ENCODE measurements at places on chromosomes 12 and 14.

DNA sequence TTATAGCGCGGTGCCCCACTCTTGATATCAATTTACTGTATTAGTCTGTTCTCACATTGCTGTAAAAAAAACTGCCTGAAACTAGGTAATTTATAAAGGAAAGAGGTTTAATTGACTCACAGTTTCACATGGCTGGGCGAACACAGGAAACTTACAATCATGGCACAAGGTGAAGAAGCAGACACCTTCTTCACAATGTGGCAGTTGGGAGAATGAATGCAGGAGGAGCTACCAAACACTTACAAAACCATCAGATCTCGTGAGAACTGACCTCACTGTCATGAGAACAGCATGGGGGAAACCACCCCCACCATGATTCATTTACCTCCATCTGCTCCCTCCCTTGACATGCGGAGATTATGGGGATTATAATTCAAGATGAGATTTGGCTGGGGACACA lies 42.3 kb downstream of the FBXO34 start:
- no peak for DNase-seq

GRCh38 chr14:21120686-21121085 lies 19.8 kb downstream of the TMEM253 start:
- DNase-seq = no peak

GRCh38 chr12:55824726-55825125 lies 4.7 kb downstream of the DNAJC14 start:
- DNase-seq = no peak

- no peak for DNase-seq
These were observed 210.9 kb downstream of the EXOC5 start for GRCh38 chr14:57057803-57058202.

DNA sequence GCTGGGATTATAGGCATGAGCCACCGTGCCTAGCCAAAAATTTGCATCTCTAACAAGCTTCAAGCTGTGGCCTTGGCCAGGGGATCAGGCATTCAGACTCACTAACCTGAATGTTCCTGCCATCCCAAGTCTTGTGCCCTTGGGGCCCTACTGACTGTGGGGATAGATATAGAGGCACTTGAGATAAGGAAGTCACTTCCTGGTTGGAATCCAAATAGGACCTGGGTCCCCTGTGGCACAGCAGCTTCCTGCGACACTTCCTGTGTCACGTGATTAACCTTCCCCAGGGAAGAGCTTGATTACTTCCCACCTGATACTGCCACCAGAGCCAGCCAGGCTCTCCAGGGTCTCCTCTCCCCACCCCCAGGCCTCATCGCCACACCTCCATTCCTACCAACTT lies 128.2 kb downstream of the BCL11B start:
- DNase-seq = no peak

DNA sequence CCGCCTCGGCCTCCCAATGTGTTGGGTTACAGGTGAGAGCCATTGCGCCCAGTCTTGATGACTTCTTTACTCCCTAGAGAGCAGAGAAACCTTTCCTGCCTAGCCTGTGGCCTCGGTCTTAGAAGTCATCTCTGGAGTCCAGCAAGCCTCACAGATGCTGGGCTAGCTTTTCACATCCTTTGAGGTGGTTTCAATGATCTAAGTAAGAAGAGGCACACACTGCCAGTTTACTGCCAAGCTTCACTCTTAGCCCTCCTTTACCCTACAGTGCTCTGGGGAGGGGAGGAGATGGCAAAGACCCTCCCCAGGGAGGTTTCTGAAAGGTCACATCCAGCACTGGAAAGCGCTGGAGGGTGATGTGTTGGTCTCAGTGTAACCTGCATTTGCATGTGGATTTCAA lies 304.8 kb downstream of the PCNX1 start:
- no peak for DNase-seq

DNA sequence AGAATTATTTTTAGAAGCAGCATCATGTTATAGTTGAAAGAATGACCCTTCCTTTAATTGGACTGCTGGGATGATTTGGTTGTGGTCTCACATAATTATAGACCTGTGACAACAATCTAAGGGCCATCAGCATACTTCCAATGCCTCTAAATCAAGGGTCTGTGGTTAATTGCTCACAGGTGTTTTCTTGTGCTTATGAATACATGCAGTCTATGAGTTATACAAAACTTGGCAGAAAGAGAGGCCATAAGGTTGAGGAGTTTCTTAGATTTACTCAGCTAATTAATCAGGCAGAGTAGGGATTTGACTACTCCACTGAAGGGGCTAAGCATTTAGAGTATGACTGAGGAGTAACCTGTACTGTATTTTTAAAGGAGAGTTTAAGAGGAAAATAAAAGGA lies 37.0 kb upstream of the FRMD6 start:
- no peak for DNase-seq

DNA sequence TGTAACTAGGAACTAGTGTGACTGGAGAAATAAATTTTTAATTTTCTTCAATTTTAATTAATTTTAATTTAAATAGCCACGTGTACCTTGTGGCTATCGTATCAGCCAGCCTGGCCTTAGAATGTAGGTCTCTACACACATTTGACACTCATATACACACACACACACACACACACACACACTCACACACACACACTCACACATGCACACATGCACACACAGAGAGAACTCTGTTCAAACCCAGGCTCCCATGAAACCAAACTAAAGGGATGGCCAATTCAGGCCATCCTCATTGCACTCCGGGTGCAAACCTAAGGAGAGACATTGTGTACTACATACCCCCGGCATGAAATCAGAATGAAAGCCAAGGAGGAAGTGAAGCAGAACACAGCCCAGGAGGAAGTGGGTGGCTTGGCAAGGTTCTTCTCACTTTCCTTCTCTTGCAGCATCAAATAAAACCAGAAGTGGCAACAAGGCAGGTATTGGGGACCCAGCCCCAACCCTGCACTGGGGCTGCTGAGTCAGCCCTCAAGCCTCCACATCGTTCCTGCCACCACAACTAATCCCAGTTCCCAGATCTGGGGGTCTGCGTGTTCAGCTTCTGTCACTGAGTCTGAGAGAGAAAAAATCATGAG lies 26.2 kb upstream of the CHPT1 start:
- DNase-seq = peak; percentile 31

GRCh38 chr12:92602476-92602875 lies 100.3 kb upstream of the PLEKHG7 start:
- DNase-seq = no peak

DNA sequence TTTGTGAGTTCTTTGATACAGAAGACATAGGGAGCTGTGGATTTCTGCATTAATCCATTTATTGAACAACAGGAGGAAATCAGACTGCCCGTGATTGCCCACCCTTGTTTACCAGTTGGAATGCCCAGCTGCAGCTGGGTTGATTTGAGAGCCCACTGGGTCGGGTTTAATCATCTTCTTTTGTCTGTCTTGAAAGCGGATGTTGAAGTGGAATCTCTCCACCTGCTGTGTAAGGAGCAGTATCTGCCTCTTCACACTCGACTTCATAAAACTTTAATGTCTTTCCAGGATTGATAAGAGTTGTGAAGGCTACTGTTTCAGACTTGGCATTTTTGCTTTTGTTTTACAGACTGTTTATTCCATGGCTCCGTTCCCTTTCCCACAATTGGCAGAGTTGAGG lies 39.9 kb downstream of the TBC1D30 start:
- DNase-seq = no peak

DNA sequence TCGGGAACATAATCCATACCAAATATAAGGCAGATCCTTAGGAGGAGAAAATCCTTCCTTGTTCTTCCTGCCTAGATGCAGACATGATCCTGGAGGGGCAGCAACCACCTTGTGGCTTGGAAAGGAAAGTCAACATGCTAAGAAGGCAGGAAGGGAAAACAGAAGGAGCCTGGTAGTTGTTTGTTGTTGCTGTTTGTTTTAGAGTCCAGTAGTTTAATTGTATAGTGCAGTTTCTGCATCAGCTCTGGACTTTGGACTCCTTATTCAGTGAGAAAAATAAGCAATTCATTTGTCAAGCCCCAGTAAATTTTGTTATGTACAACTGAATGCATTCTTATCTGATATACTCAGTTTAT lies 45.7 kb upstream of the APPL2 start:
- DNase-seq = no peak

DNA sequence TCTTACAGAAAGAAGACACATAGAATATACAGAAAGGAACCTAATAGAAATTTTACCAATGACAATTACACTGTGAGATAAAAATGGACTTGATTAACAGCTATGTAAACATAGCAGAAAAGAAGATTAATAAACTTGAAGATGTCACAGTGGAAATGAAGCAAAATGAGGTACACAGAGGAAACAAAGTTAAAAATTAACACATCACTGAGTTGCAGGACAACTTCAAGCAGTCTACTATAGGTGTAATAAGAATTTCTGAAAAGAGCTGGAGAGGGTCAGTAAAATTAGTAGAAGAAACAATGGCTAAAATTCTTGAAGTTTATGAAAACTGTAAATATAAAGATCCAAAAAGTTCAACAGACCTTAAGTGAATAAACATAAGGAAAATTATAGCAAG lies 738.7 kb downstream of the C12orf50 start:
- DNase-seq = no peak

GRCh38 chr12:75882421-75882820 lies 149.2 kb downstream of the PHLDA1 start:
- no peak for DNase-seq

- no peak for DNase-seq
These were observed 23.4 kb downstream of the CLEC2D start for GRCh38 chr12:9692909-9693308.

GRCh38 chr14:22996768-22997654 lies 12.9 kb downstream of the C14orf93 start:
- DNase-seq = no peak

DNA sequence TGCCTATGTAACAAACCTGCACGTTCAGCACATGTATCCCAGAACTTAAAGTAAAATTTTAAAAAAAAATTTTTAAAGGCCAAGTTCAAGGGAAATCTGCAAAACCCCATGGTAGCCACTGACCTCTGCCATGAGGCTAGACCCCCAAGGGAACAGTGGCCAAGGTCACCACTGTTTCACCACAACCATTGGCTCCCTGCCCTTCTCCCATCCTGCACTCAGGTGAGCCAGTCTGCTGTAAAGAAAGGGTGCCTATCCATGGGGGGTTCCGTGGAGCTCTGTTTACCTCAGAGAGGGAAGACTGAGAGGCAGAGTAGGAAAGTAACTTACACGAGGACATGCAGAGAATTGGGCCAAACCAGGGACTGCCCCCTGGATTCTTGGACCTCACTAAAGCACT lies 38.6 kb downstream of the VWF start:
- DNase-seq = no peak

DNA sequence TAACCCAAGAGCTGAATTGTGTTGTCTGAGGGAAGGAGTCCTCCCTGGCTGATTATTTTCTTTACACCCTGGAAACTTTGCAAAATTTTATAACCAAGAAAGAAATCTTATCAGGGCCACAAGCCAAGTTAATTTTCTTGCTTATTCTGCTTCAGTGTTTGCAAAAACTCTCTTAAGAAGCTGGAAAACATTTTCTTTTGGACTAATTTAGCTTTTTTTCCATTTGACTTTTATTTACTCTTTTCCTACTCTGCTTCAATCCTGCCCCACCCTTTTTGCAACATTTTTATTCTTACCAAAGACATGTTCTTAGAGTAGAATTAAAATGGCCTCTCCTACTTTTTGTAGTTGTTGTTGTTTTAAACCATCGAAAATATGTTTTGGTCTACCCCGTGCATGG lies 378.7 kb downstream of the ZFP36L1 start:
- DNase-seq = no peak

GRCh38 chr12:105318651-105319483 lies 11.6 kb upstream of the C12orf75 start:
- DNase-seq = no peak

DNA sequence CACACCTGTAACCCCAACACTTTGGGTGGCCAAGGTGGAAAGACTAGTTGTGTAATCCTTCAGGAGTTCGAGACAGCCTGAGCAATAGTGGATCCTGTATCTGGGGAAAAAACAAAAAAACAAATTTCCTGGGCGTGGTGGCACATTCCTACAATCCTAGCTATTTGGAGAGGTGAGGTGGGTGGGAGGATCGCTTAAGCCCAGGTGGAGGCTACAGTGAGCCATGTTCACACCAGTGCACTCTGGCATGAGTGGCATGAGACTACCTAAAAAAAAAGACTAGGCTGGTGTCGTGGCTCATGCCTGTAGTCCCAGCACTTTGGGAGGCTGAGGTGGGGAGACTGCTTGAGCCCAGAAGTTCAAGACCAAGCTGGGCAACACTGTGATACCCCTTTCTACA lies 17.2 kb downstream of the PTGES3 start:
- no peak for DNase-seq

DNA sequence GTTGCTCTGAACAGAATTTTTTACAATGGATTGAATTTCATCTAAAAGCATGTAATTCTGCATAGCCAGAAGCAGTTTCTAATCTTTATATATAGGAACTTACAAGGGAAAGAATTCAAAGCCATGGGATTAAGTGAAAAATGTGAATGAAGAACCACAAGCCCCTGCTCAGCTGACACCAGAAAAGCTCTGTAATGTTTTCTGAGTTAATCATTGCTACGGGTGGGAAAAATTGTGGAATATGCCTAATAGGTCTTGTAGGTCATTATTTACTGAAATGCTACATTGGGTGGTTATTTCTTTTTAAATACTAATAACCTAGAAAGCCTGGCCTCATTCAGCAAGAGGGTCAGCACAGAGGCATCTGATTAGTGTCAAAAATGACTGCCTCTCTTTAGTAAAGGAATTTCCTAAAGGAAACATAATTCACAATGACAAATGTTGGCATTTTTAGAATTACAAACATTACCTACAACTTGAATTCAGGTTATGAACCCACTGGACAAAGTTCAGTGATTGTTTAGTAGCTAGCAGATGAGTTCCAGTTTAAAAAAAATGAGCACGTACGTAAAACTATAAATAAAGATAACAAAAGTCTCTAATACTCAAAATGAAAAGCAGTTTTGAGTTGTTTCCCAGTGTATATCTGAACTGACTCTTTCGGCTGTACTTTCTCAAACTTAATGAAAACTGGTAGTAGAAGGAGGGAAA lies 75.3 kb downstream of the BMP4 start:
- DNase-seq = no peak

GRCh38 chr14:103894034-103894722 lies 34.1 kb upstream of the TDRD9 start:
- DNase-seq = no peak

DNA sequence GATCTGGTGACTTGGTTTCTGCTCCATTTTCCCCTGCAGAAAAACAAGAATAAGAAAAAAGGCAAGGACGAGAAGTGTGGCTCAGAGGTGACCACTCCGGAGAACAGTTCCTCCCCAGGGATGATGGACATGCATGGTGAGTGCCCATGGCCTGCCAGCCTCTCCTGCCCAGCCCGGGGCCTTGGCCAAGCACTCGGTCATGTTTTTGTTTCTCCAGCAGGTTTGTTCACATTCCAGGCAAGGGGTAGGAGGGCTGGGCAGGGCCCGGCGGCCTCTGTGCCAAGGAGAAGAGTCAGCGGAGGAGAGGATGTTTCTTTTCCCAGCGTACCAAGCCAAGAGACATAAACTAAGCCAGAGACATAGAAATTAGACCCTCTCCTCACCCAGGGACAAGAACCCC lies 13.6 kb downstream of the BCL7A start:
- no peak for DNase-seq

- no peak for DNase-seq
These were observed 266.9 kb downstream of the PPFIA2 start for GRCh38 chr12:81492131-81492720.

Measured in epithelial cell of proximal tubule (primary cell).